HS-27A (cell line): ENCODE measurements at places on chromosomes 11 and 22.

GRCh38 chr11:114377612-114378267, 22.6 kb downstream of the C11orf71 start:
- DNase-seq: no peak

- no peak for DNase-seq
Measured at GRCh38 chr11:7775689-7776088, 21.1 kb downstream of the OR5P2 start.

DNA sequence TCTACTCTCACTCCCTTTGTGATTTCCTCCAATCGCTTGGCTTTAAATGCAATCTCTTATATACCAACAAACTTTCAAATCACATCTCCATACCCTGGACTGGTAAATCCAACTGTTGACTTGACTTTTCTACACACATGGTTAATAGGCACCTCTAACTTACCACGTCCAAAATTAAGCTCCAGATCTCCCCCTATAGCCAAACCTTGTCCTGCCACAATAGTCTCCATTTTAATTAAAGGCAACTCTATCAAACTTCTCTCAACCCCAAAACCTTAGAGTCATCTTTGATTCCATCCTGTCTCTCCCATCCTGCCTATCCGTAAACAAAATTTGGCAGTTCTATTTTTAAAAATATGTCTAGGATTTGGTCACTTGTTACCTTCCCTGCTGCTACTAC, 141.8 kb upstream of the DDI1 start:
- no peak for DNase-seq

DNA sequence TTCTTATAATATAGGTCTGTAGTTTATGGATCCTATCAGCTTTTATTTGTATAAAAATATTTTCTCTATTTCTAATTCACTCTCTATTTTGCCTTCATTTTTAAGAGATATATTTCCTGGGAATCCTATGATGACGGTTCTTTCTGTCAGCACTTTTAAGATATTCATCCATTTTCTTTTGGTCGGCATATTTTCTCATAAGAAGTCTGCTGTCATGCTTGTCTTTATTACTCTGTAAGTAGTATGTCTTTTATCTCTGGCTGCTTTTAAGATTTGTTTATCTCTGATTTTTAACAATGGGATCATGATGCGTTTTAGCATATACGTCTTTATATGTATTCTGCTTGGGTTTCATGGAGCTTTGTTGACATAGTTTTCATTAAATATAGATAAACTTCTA, 175.5 kb downstream of the SNX19 start:
- no peak for DNase-seq

- DNase-seq: no peak
Measured at GRCh38 chr22:45420539-45420938, 7.0 kb downstream of the RIBC2 start.
